Stimulated activated CD8-positive, alpha-beta memory T cell treated with anti-CD3 and anti-CD28 coated beads, Interleukin-4, amount 100 ng/mL, for 4 hours (primary cell): ENCODE measurements at places on chromosomes 5 and 9.
A peak's percentile ranks its signal among the peaks of the same experiment; 100 is the strongest.

DNA sequence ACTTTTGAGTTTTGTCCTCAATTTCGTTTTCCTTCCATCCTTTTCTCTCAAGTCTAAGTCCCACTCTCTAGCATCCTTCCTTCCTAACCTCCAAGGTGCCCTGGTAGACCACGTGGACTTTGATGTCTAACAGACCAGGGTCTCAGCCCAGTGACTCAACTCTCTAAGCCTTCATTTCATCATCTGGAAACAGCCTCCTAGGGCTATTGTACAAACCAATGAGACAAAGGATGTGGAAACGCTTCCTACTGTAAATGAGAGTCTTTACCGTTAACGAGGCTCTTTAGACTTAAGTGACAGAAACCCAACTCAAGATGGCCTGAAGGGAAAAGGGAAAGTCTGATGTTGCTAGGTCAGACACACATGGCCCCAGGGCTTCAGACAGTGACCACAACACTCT lies 49.2 kb upstream of the CPLX2 start:
- DNase-seq: no peak

DNA sequence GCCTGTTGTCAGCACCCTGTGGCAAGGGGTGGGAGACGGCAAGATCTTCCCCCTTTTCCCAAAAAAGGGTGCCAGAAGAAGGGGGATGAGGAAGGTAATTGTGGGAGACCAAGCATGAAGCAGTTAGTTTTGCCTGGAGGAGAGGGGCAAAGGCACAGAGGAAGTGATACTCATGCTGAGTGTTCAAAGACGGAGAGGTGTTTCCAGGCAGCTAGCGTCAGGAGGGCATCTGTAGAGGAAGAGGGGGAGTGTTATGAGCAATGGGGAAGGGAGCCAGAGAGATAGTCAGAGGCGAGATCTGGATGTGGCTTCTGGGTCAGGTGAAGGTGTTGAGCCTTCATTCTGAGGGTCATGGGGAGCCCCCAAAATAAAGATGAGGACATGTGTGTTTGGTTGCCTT lies 26.9 kb upstream of the ADAM19 start:
- DNase-seq: no peak

DNA sequence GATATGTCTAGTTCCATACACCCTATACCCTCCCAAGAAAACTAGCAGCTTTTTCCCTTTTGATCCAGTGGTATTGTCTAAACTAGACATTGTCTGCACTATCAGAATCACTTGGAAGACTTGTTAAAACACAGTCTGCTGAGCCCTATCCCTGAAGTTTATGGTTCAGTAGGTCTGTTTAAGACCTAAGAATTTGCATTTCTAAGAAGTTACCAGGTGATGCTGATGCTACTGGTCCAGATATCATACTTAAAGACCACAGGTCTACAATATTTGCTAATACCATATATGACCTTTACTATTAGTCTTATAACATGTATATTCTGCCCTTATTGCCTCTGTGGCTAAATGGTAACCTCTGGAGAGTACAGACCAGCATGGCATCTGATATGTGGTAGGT lies 23.3 kb downstream of the SKIC3 start:
- no peak for DNase-seq

DNA sequence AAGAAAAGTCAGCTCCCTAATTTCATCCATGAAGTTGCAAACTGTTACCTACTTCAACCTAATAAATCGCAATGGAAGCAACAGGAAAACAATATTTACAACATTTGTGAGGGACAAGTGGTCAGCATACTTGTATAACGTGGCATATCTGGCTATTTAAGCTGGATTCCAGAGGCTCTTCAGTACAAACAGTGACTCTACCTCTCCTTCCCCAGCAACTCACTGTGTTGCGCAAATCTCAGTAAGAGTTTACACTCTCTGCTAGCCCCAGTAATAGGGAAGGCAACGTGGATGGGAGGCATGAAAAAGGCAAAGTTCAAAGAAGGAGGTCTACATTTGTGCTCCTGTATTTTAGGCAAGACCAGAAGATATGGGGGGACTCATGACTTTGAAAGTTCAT lies 18.9 kb upstream of the SEMA5A start:
- DNase-seq: no peak

DNA sequence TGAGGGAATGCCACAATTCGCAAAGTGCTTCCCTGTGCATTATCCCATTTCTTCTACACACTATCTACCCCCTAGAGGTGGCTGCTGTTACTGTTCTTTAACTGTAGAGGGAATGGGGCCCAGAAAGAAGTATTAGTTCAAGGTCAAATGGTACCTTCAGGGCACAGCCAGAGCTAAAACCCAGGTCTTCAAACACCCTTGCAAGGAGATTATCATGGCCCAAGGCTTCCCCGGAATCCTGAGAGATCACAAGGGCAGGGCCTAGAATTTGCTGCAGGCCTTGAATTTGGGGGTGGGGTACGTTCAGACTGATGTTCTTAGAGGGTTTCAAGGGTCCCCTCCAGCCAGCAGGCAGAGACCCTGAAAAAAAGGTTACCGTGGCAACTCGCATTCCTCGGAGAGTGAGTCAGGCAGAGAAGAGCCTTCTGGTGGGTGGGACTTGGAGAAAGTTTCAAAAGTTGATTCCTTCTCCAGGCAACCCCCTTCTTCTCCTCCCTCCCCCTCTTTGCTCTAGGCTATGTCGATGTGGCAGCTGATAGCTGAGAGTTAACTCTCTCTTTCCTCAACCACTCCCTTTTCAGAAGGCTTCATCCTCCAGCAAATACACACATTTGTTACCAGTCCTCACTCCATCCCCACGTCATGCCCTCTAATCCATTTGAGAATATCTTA lies 1.9 kb downstream of the SPARC start:
- no peak for DNase-seq

- peak; percentile 23 for DNase-seq
These were observed 22.9 kb downstream of the RGMB start for GRCh38 chr5:98796197-98796972.

DNA sequence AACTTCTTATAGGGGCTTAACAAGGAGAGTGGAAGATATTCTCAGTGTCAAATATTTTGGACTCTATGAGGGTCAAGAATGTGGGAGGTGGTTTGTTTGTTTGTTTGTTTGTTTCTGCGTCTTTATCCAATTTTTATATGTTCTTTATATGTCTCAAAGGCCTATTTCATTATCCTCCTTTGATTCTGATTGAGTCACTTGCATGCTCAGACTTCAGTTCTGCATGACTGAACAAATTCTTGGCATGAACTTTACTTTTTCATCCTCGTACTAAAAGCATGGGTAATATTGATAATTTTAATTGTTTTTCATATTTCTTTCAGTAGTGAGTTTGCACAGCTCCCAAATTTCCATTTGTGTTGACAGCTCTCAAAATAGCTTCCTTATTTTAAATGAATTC lies 19.2 kb upstream of the ERBIN start:
- DNase-seq: no peak

GRCh38 chr9:87233431-87233830 lies 264.2 kb upstream of the DAPK1 start:
- DNase-seq: no peak

DNA sequence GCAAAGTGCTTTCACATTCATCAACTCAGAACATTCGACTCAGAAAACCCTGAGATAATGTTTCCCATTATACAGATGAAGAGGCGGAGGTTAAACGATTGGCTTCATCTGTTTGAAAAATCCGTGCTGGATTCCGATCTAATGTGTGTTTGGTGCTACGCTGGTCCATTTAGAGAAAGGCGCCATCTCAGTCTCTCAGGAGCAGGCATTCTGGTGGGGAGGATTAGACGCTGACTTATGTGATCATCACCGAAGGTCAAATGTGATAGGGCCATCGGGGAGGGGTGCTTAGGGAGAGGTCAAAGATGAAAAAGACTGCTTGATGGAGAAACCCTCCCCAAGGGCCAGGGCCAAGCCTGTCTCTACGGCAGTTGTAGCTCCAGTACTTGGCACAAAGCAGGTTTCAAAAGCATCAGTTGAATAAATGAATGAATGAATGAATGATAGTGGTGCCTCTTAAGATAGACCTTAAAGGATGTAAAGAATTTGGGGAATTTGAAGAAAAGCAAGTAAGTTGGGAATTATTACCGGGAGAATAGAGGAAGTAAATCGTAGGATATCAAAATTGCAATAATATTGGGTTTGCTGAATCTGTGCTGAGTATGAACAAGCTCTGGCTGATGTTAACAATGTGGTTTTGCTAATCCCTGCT lies 160.6 kb upstream of the SHB start:
- no peak for DNase-seq

DNA sequence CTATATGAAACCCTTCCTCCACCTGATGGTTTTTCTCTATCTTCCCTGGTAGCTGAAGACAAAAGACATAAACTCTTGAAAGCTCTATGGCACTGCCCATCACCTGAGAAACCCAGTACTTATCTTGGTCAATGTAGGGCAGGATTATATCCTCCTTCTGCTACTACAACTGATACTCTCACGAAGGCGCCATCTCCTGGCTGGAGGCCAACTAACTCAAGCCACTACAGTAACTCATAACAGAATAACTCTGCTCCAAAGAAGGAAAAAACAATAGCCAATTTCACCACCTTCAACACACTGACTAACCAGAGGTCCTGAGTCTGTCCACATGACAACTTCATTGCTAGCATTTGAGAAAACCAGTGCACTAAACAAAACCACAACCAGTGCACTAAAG lies 409.2 kb downstream of the CETN3 start:
- DNase-seq: no peak

GRCh38 chr5:176639208-176639607 lies 8.1 kb upstream of the TSPAN17 start:
- DNase-seq: no peak

DNA sequence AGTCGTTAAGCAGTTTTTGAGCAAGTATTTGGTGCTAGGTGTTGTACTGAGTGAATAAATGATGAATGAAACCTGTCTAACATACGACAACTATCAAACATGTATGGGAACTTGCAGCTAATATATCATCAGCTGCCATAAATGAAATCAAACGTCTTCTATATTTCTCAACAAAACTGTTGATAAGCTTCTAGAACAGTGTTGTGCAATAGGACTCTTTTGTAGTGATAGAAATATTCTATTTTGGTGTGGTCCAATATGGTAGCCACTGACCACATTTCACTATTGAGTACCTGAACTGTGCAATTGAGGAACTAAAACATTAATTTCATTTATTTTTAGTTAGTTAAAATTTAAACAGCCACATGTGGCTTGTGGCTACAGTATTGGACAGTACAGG lies 16.3 kb upstream of the FYB1 start:
- DNase-seq: no peak

DNA sequence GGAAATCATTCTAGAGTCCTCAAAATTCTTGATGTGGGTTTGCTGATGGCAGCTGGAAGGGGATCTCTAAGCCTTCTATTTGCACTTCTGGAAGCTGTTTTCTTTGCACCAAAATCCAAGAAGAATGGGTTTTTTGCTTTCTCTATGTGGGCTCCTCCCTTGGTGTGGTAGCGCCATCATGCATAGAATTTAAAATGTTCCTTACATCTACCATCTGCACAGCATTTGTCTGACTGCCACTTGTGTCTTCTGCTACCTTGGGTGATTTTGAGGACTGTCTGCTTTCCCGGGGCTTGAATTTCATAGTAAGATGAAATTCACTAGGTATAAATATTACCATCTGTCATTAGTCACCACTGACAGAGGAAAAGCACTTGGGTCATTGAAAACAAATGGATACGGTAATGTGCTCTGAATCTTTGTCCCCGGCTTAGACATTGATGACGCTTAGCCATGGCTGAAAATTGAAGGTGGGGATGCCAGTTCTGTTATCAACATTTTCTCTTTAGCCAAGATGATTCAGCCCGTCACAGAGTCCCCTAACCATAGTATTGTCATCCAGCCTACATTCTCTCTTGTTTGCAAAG lies 30.0 kb downstream of the SNX30 start:
- DNase-seq: no peak

- DNase-seq: no peak
These were observed 55.9 kb downstream of the OTULIN start for GRCh38 chr5:14720236-14720923.

DNA sequence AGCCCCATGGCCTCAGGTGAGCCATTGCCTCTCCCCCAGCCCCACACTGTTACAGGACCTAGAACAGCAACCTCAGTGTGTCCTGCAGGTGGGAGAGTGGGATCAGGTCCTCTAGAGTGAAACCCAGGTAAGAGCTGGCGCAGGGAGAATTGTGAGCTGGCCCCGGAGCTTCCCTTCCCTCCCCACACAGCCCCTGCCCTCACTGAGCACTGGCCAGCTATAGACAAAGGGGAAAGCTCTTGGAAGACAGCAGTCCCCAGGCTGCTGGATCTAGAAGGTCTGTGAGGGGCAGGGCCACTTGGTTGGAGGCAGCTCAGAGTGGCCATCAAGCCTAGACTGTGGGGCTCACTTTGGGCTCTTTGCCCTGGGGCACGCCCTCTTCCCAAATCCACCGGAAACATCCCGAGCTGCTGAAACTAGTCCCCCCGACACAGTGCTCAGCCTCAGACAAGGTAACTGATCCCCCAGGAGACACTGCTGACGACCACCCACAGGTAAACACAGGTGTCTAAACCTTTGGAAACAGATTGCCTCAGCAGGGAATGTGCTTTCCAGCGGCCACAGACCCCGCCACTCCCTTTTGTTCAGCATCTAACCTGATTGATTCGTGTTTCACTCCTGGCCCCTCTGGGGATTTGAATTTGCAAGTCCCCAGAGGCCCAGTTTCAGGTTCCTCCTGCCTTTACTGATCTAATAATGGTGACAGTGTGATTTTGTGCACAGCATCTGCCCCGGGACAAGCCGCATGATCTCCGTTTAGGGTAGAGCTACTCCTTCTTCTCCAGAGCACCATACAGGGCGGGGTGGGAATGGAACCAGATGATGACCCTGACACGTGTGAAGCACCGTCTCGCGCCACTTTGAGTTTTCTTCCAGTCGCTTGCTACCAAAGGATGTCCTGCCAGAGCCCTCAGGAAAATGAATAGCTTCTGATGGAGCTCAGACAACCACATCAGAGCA lies 42.2 kb upstream of the ADAMTS2 start:
- no peak for DNase-seq
